ENCODE measurements at places on chromosomes 16 and 17.

DNA sequence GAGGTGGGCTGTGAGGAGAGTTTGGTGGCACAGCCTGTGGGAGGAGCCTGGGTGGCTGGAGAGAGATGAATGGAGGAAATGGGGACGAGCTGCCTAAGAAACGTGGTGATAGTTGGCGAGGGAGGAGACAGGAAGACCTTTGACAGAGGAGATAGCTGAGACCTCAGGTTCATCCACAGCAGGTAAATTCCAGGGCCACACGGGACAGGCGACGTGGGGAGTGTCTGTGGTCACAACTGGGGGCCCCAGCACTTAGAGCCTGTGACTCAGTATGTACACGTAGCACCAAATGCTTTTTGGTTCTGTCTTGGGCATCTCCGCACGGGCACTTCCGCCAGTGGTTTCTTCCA is 7.7 kb downstream of the MINK1 start:
- DNase-seq: no peak

GRCh38 chr16:2230376-2230775 is 5.9 kb upstream of the DNASE1L2 start:
- DNase-seq: no peak

DNA sequence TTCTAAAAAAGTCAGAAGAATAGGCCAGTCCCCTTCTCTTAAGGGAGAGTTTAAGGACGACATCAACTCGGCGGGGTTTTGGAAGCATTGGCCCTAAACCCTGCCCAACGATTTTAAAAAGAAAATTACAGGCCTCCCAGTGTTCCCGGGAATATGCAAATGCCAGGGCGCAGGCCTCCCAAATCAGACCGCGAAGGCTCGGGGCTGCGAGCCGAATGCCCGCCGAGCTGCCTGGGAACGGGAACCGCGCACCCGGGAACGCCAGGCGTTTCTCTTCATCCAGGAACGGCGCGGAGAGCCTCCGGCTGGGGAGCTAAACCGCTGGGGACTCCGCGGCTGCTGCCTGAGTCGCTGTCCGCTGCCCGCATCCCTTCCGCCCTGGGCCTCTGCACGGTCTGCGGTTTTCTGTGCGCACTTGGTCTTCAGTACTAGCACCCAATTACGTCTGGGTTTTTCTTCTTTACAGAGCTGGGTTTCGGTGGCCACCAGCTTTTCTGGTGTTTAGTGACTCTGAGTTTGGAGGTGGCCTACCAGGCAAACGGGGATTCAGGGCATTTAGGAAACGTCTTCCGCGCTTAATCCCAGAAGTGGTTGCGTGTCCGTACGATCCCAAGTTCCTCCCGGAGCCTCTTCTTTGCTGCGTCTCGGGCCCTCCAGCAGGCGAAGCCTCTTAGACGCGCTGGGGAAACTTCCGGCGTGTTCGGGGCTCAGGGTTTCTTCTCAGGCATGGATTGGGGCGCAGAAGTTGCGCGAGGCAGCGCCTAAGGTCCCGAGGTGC is 5.7 kb downstream of the IRX5 start:
- DNase-seq: peak; percentile 63

DNA sequence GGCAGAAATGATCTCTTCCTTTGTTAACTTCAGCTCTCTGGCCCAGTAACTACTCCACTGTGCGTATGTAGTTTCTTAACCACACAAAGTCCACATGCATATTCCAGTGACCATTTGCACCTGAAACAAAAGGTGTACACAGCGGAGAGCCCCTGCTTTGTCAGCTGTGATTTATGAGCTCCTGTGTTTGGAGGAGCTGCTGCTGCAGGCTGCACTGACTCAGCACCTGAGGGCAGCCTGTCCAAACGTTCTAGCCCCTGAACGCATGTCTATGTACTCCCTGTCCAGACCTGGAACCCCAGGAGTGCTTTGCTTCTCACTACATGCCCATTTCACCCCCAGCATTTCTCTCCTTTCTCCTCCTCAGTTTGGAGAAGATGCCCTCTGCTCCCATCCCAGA is 216.1 kb downstream of the ABCC12 start:
- DNase-seq: no peak

DNA sequence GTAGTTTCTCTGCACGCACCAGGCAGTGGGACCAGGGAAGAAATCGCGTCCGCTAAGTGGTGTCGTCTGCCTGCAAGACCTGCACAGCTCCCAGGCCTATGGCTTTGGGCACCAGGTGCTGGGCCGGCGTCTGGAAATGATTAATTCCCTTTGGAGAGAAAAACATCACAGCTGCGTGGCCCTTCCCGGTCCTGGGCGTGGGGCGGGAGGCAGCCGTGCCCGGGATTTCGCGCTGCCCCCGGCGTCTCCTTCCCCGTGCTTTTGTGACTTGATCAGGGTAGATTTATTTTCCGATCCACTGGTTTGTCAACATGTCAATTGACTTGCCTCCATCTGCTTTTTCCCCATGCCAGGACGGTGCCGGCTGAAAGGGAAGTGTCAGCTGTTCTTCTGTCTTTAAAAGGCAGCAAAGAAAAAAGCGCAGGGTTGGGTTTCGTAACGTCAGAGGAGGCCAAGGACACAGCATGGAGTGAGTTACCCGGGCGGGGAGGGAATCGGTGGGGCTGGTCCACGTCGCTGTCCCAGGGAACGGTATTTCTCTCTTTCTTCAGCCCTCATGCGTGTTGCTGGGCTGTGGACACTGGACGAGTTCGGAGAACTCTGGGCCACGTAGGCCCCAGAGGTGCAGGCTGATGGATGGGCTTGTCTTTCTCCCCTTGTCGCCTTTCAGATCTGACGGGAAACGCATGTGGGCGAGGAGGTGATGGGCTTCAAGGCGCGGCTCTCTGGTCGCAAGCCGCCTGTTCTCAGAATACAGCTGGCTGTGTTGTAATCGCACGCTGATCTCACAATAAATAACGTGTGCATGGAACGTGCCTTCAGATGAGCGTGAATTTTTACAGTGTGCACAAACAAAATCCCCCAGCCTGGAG is 188.1 kb upstream of the ZNF469 start:
- no peak for DNase-seq

All from neuronal stem cell (in vitro differentiated cells).